ENCODE measurements at places on chromosomes 16 and 17.

DNA sequence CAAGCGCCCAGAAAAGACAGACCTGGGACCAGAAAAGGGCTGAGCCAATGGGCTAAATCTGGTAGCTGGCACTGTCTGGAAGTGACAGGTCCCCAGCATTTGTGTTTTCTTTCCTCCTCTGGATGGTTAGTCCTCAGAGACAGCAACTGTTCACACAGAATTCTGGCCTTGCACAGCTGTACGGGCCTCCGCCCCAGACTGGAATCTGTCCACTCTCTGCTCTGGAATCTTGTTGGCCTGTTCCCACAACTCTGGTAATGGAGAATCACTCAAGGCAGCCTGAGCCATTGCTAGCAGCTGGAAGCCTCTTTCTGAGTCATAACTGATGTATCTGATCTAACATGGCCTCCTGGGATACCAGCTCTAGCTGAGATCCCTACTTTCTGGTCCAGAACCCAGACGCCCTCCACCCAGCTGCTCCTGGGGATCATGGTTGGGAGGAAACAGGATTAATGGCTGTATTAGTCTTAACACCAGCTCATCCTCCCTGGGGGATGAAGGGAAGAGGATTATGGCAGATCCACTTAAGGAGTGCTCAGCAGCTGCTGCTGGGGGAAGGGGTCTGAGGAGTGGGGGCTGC lies 9.1 kb downstream of the ZNF668 start:
- DNase-seq: no peak

DNA sequence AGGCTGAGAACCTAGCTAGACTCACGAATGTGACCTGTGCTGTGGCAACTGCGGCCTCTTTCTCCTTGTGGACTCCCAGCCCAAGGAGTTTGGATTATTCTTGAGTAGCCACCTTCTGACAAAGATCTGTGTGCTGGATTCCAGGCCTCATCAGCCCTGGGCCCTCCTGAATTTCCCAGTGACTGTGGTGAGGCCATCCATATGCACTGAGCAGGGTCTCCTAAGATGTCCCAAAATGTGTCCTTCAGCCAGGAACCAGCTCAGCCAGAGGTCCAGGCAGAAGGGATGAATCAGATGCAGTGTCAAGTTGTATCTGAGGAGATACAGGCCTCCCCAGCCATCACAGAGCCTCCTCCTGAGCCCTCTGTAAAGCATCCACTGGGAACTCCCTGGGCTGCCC lies 124.5 kb downstream of the CCDC182 start:
- DNase-seq: no peak

DNA sequence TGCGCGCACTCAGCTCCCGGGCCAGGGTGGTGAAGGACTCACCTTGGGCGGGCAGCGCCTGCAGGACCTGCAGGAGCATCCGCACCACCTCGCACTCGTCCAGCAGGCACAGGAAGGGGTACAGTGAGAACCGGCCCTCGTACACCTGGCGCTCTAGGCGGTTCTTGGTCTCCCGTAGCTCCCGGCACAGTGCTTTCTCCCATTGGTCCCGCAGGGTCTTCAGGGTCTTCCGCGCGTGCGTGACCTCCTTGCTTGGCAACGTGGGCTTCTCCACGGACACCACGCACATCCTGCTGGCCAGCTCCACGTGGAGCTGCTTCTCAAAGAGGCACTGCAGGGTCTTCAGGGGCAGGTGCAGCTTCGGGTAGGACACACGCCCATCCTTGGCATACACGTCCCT lies 74.1 kb upstream of the MED13 start:
- no peak for DNase-seq

DNA sequence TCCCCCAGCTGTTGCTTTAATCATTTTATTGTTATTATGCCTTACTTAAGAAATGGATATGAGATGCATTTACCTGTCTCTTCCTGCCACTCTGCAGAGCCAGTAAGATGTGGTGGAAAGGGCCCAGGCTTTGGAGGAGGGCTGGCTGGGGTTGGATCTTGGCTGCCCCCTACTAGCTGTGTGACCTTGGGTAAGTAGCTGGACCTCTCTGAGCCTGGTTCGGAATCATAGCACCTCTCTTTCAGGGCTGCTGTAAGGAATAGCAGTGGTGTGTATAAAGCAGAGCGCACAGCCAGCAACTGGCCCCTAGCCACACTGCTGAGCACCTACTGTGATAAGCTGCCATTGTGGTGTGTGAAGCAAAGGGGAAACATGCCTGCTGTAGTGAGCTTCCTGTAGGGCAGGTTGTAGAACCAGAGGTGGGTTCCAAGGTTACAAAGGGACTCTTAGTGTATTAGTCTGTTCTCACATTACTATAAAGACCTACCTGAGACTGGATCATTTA lies 23.9 kb downstream of the MAPT start:
- DNase-seq: no peak

- DNase-seq: no peak
Observed at GRCh38 chr17:79171188-79171587, 96.6 kb downstream of the ENGASE start.

DNA sequence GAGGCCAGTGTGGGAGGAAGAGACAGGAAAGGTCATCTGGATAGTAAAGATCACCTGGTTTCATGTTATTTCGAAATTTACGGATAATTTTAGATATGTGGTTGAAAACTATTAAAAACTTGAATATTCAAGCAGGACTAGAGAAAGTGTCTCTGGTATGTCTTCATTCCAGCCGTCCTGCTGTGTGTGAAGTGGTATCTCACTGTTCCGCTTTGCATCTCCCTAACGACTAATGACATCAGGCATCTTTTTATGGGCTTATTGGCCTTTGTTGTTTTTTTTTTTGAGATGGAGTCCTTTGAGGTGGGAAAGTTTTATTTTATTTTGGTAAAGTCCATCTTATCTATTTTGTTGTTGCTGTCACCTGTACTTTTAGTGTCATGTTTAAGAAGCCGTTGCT lies 214.4 kb upstream of the CHMP6 start:
- DNase-seq: no peak

Measured in COLO829 (cell line).